A549 treated with RU486 at 1 μM for 4 hours (cell line): ENCODE measurements at places on chromosomes 12 and 14. TPM values are rescaled to one million over a fixed set of nuclear protein-coding genes. Genes with fewer than 3 reads are reported as not detected.

The CAPZA3 gene
- total RNA-seq, result not detected in 5 replicates

The SYNDIG1L gene
- total RNA-seq, result not detected in 5 replicates

The OAS1 gene
- 59.6 to 92.3 TPM (median 83.6 TPM) in 5 replicates for total RNA-seq

The CMTM5 gene
- not detected in 5 replicates for total RNA-seq

The CACNA1C gene
- 0.02 TPM in 1 of 5 replicates, not detected in the others for total RNA-seq

The NAV3 gene
- 11.0 to 16.6 TPM (median 14.1 TPM) in 5 replicates for total RNA-seq

The HHIPL1 gene
- 0.05 to 0.34 TPM (median 0.29 TPM) in 5 replicates for total RNA-seq

The GPRC5D gene
- not detected in 5 replicates for total RNA-seq

The GARIN6 gene
- total RNA-seq, result not detected in 5 replicates

The ZNF705A gene
- total RNA-seq, result not detected in 5 replicates

The LYSET gene
- total RNA-seq, result 29.3 to 40.6 TPM (median 37.2 TPM) in 5 replicates

The AHNAK2 gene
- total RNA-seq, result 182 to 214 TPM (median 186 TPM) in 5 replicates

The COX8C gene
- not detected in 5 replicates for total RNA-seq

The HPD gene
- total RNA-seq, result 1.1 to 2.0 TPM (median 1.6 TPM) in 5 replicates

The HOXC12 gene
- total RNA-seq, result not detected in 5 replicates

The GDF11 gene
- 1.9 to 5.1 TPM (median 4.1 TPM) in 5 replicates for total RNA-seq

The RDH12 gene
- not detected in 5 replicates for total RNA-seq

The EML5 gene
- total RNA-seq, result 0.47 to 1.1 TPM (median 0.83 TPM) in 5 replicates

The SERPINA3 gene
- total RNA-seq, result 6.1 to 7.6 TPM (median 6.6 TPM) in 5 replicates

The CHURC1 gene
- total RNA-seq, result 75.8 to 141 TPM (median 89.0 TPM) in 5 replicates

The RITA1 gene
- 25.5 to 37.6 TPM (median 36.6 TPM) in 5 replicates for total RNA-seq

The SPX gene
- 1.9 to 2.3 TPM (median 2.1 TPM) in 5 replicates for total RNA-seq

The ACVRL1 gene
- total RNA-seq, result 0.06 to 0.15 TPM (median 0.12 TPM) in 3 of 5 replicates, not detected in the others

The RDH16 gene
- total RNA-seq, result 0.07 to 0.10 TPM (median 0.09 TPM) in 5 replicates

The DDIT3 gene
- total RNA-seq, result 30.4 to 41.9 TPM (median 34.7 TPM) in 5 replicates

The IQSEC3 gene
- not detected in 5 replicates for total RNA-seq

The ITGB7 gene
- 0.23 to 0.59 TPM (median 0.45 TPM) in 5 replicates for total RNA-seq

The PRKAB1 gene
- 33.1 to 35.6 TPM (median 33.9 TPM) in 5 replicates for total RNA-seq

The CBLN3 gene
- 1.0 to 1.6 TPM (median 1.3 TPM) in 5 replicates for total RNA-seq

The CLEC9A gene
- total RNA-seq, result not detected in 5 replicates

The LGMN gene
- total RNA-seq, result 55.3 to 62.9 TPM (median 59.4 TPM) in 5 replicates

The POLE2 gene
- 8.3 to 15.6 TPM (median 13.8 TPM) in 5 replicates for total RNA-seq

The TMEM132D gene
- total RNA-seq, result not detected in 5 replicates
